Activated CD8-positive, alpha-beta memory T cell treated with anti-CD3 and anti-CD28 coated beads, Interleukin-2, amount 10 ng/mL, durations not matched to agents 7 days and 5 days (primary cell): ENCODE measurements at places on chromosomes 11 and 22. TPM values are rescaled to one million over a fixed set of nuclear protein-coding genes. Genes with fewer than 3 reads are reported as not detected.

Gene MACROD1
- total RNA-seq: 10.1 TPM

Gene FGF19
- total RNA-seq: not detected

Gene MRGPRX3
- not detected for total RNA-seq

Gene USP2
- 0.76 TPM for total RNA-seq

Gene MS4A12
- total RNA-seq: not detected

Gene TRPC6
- total RNA-seq: not detected

Gene CREBZF
- total RNA-seq: 72.3 TPM
